ENCODE measurements at places on chromosomes 12 and 14. TPM values are rescaled to one million over a fixed set of nuclear protein-coding genes. Genes with fewer than 3 reads are reported as not detected.

The DBX2 gene
- total RNA-seq: not detected

The ZCRB1 gene
- total RNA-seq: 24.5 TPM

- no peak for DNase-seq
- no peaks in the 10 kb centered on the region for H3K36me3 ChIP-seq
- H3K4me3 ChIP-seq: no peak overlapping the region
- H3K27me3 ChIP-seq: no peaks in the 10 kb centered on the region
- no peak overlapping the region for H3K27ac ChIP-seq
Measured at GRCh38 chr12:108548954-108549521, 11.9 kb downstream of the SART3 start.

DNA sequence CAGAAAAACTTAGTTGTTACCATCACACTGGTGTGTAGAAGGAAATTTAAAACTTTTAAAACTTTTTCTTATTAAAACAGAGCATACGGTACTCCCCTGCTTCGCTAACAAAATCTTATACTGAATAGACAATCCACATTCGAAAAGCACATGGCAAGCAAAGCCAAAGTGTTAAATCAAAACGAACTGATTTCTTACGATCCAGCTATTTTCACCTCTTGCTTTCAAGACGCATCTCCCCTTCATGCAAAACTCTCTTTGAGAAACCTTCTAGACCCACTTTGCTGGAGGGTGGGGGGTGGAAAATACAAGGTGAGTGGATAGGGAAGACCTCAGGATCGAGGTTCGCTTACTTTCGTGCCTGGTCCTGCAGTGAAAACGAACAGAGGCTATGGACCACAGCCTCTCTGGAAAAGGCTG, 328 bp downstream of the INTS13 start:
- H3K4me3 ChIP-seq: peak overlapping the region; percentile 87
- no peaks in the 10 kb centered on the region for H3K27me3 ChIP-seq
- H3K4me1 ChIP-seq: peaks cover 28% of the 10 kb centered on the region
- peaks cover 3% of the 10 kb centered on the region for H3K36me3 ChIP-seq
- H3K27ac ChIP-seq: peak overlapping the region; percentile 88

DNA sequence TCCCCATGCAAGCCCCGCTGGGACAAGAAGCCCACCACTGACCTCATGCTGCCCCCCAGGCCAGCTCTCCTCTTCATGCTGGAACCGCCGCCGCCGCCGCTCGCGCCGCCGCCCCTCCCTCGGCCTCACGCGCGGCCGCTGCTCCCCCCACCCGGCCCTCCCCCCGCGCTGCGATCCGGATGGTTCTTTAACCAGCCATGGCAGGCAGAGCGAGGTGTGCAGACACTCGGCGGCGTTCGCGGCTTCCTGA, at the start of gene DCAF5:
Gene DCAF5, minus strand, starts transcription at position 218 of the 250 bp plus-strand sequence. Its CDS starts 141 bp downstream, at position 77.
- H3K36me3 ChIP-seq: peaks cover 11% of the 10 kb centered on the region
- peak; percentile 94 for DNase-seq
- peaks cover 20% of the 10 kb centered on the region for H3K4me1 ChIP-seq

DNA sequence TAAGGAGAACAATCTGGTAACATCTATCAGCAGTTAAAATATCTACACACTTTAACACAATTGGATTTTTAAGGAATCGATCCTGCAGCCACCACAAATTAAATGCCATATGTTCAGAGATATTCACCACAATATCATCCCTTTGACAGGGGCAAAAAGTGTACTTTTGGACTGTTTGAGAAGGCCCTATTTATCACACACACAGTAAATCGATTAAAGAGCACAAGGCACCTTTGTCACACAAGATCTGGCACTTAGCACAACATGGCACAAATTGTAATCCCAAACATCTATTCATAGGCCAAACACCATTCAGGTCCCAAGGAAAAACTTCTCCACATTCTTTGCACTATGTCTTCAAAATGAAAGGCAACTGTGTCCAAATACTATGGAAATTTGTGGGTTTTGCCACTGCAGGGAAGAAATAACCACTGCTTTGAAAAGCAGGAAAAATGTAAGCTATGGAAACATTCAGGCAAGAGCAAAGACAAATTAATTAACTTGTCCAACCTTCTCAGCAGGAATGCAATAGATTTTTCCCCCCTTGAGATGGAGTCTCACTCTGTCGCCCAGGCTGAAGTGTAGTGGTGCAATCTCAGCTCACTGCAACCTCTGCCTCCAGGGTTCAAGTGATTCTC, 282.5 kb upstream of the TMPO start:
- no peaks in the 10 kb centered on the region for H3K36me3 ChIP-seq
- DNase-seq: no peak
- no peaks in the 10 kb centered on the region for H3K27me3 ChIP-seq
- H3K4me3 ChIP-seq: no peak overlapping the region

All from T-cell (primary cell).